ENCODE measurements at places on chromosomes 13 and 19. TPM values are rescaled to one million over a fixed set of nuclear protein-coding genes. Genes with fewer than 3 reads are reported as not detected.

- peak; percentile 49 for DNase-seq
These were observed 7.9 kb downstream of the CD37 start for GRCh38 chr19:49343123-49343522.

- DNase-seq = no peak
These were observed 9.3 kb upstream of the ZNF554 start for GRCh38 chr19:2810141-2811091.

DNA sequence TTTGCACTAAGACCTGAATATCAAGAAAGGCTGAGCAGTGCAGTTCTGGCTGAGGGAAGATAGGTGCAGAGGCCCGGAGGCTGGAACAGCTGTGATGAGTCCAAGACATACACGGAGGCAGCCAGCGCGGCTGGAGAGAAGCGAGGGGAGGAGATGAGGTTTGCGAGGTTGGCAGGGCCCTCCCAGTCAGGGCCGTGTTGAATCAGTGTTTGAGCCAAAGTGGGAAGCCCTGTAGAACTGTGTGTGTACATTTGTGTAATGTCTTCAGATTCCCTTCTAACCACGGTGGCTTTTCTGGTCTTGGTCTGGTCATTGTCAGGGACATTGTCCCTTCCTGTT lies 34.9 kb downstream of the PAK4 start:
- peak; percentile 88 for DNase-seq

GRCh38 chr19:4660993-4661392 lies 9.1 kb downstream of the MYDGF start:
- DNase-seq = no peak

Gene PNMA8B
- total RNA-seq = 1.5 TPM

DNA sequence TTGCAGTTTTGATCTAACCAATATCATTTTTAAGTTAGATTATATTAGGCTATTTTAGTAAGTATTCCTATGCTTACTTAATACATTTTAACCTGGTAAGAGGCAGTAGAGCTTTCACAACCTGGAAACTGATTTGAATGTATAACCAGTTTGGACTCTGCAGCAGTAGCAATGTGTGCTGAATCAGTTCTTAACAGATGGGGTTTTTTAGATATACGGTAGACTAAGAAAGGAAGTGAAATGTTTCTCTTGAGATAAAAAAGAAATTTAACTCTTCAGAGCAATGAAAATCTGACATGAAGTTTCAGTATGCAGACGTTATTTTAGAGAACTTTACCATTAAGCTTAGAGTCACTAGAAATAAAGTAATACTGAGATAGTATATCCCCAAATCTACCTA lies 2.7 kb downstream of the NBEA start:
- no peak for DNase-seq
